ENCODE measurements at places on chromosomes 5 and 9.

DNA sequence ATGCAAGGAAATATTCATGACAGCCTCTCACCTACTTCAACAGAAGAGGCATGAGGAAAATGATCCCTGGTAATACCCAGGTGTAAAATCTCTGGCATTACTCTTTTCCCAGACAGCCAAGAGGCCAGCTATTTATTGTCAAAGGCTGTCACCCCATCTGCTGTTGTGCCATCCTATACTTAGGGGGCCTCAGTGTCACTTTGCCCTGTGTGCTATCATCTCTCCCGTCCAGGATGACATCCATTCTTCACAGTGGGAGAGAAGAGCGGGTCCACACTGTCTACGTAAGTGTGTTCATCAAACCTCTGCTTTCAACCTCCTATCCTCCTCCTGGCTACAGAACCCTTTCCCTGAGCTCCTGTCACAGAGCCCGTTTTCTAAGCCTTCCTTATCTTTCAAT lies 82.6 kb downstream of the MYO10 start:
- DNase-seq: no peak

- DNase-seq: no peak
Measured at GRCh38 chr5:53478411-53479044, 1.9 kb upstream of the FST start.

GRCh38 chr9:69762527-69762926 lies 2.7 kb upstream of the PTAR1 start:
- DNase-seq: no peak

- DNase-seq: no peak
Measured at GRCh38 chr9:123416176-123416575, 60.2 kb downstream of the CRB2 start.

- DNase-seq: no peak
Measured at GRCh38 chr9:77817590-77818311, 169.6 kb upstream of the GNA14 start.

DNA sequence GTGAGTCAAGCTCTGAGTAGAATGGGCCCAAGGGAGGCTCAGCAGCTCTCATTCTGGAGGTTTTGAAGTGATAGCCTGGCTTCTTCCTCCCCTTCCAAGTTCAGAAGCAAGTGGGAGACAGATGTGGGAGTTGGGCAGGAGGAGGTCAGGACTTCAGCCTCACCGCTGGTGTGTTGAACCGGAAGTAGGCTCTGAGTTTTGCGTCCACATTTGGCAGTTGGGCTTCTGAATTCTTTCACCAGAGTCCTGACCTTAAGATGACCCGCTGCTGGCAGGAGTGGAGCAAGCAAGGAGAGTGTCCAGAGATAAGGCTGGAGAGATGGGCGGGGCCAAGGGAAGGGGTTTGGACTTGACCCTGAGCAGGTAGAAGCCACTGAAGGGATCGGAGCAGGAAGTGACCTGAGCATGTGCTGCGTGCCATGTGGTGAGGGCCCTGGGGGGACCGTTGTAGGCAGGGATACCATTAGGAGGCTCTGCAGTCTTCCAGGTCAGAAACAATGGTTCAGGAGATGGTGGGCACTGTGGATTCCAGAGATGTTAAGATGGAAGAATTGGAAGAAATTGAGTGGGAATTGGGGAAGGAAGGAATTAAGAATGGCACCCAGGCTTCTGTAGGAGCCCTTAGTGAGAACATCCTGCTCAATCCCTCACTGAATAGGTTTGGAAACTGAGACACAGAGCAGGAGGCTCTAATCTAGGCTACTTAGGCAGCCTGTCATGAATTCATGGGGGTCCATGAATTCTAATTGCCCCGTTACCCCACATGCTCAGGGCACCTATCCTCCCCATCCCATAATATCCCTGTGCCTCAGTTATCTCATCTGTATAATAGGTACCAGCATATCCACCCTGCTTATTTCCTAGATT lies 25.9 kb downstream of the GALNT12 start:
- no peak for DNase-seq

GRCh38 chr5:94632024-94632423 lies 13.6 kb downstream of the SLF1 start:
- no peak for DNase-seq

DNA sequence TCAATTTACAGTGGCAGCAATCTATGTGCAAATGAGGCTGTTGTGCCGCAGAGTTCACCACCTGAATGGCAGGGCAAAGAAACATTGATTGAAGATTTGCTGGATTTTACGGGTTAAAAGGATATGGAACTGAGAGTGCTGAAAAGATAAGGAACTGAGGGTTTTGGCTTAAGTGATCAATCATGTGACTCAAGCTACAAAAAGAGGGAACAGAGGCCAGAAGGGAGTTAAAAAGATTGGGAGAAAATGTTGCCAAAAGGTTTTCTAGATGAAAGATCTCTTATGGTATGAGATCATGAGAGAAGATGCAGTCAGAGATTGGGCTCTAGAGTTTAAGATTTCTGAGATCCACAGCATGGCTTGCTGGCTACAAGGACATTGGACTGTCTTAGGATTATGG lies 7.9 kb upstream of the RIMOC1 start:
- no peak for DNase-seq

GRCh38 chr5:82295144-82295543 lies 17.0 kb upstream of the RPS23 start:
- no peak for DNase-seq

DNA sequence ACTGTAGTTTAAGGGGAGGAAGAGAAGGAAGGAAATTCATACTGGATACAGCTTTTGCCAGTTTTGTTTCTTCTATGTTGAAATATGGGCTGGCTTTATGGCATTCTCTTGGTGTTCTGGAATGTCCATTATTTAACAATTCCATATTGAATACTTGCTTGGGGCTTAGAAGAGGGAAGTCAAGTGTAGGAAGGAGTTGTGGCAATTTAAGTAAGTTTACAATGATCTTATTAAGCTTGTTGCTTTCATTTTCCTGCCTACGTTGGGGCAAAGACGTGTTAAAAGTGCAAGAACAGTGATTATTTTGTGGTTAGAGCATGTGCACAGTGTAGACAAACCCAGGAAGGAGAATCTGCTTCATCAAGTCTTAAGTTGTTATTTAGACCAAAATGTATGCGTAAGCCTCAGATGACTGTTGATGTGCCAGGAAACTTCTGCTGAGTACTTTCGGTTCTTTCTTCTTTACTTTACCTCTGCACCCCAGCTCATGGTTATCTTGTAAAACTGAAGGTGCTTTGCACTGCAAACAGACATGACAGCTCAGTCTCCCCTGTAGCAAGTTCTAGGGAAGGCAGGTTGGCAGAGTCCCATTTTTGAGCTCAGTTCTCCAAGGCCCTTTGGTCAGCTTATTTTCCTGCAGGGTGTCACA lies 75.8 kb downstream of the F2RL2 start:
- peak; percentile 33 for DNase-seq

- no peak for DNase-seq
Measured at GRCh38 chr5:86115164-86115563, 502.6 kb upstream of the COX7C start.

GRCh38 chr9:26462213-26462612 lies 430.4 kb downstream of the CAAP1 start:
- DNase-seq: no peak

DNA sequence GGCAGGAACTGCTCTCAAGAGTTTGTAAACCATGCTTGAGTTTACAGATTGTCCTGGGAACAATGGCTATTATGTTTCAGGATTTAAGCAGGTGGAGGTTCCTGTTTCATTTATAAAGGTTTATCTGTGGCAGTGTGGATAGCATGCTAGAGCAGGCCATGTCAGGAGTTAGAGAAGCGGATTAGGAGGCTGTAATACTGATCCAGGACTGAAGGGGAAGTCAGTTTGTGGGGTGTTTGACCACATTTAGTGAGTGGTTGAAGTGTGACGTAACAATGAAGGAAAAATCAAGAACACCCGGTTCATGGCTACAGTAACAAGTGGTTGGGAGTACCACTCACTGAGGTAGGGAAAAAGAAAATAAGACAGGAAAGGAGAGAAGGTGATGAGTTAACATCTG lies 299.0 kb downstream of the TLR4 start:
- no peak for DNase-seq

DNA sequence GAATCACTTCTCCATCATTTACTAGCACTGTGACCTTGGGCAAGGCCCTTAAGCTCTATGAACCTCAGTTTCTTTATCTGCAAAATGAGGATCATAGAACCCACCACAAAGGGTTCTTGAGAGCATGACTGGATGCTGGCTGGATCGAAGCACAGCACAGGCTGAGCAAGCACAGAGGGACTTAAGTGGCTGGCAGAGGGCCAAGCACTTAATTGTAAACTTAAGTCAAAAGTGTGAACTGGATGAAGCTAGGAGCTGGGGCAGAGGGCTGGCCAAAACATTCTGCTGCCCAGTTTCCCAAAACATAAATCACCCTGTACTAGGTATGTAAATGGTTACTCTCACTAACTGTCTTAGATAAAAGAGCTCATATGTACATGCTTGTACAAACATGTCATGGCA lies 112.3 kb upstream of the WWC1 start:
- no peak for DNase-seq

GRCh38 chr9:90904706-90905478 lies 103.3 kb downstream of the SYK start:
- DNase-seq: no peak

DNA sequence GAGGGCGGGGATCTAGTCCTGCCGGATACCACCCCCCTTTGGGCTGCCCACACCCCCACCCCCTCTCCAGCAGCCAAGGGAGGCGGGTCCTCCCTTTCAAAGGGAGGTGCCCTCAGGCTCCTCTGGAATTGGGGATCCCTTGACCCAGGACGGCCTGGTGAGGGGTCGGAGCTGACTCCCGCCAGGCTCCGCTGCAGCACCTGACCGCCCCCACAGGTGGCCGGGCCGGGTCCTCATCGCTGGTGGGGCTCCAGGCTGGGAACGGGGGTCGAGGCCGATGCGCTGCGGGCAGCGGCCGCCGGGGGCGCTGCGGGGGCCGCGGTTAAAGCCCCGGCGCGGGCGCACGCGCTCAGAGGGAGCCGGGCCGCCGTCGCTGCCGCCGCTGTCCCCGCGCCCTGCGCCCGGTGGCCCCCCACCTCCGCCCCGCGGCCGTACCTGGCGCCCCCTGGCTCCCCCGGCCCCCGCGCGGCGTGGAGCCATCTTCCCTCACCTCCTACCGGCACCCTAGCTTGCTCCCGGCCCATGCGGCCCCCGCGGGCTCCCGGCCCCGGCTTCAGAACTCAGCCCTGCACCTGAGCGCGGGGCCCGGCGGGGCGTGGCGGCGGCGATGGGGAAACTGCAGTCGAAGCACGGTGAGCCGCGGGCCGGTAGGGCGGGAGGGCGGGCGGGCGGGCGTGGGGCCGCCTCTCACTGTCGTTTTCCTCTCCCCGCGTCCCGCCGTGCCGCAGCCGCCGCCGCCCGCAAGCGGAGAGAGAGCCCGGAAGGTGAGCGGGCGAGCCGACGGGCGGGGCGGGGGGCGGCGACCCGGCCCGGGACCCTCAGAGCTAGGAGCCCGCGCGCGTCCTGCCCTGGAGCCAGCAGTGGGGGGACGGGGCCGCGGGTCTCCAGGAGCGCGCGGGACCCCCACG lies at the start of gene NKD2:
TSS of gene NKD2 (plus strand) at position 352 of the 908 bp plus-strand sequence. CDS start at position 608, 256 bp downstream.
- peak; percentile 23 for DNase-seq

GRCh38 chr9:108073823-108074222 lies 584.3 kb upstream of the KLF4 start:
- DNase-seq: no peak

GRCh38 chr9:127065592-127065991 lies 56.8 kb downstream of the ANGPTL2 start:
- no peak for DNase-seq

- DNase-seq: no peak
Measured at GRCh38 chr5:33721491-33722200, 170.1 kb downstream of the ADAMTS12 start.

- no peak for DNase-seq
Measured at GRCh38 chr5:117624201-117624600, 1049.6 kb upstream of the SEMA6A start.

DNA sequence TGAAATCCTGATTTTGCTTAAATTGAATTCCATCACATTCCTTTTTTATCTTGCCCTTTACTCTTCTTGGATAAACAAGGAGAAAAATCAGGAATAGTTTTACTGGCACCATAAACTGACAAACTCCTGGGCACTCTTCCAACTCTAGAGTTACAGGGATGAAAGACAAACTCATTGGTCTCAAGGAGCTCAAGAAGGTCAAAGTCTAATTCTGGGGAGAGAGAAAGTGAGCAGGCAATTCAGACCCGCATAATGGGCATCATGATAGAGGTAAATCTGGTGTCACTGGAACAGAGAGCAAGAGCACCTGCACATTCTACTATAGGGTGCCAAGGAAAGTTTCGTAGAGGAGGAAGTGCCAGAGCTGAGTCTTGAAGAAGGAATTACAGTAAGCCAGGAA lies 64.8 kb downstream of the GRIN3A start:
- DNase-seq: no peak

GRCh38 chr9:85594316-85594715 lies 147.4 kb downstream of the AGTPBP1 start:
- no peak for DNase-seq

- DNase-seq: no peak
Measured at GRCh38 chr5:180323160-180323559, 30.0 kb downstream of the GFPT2 start.

DNA sequence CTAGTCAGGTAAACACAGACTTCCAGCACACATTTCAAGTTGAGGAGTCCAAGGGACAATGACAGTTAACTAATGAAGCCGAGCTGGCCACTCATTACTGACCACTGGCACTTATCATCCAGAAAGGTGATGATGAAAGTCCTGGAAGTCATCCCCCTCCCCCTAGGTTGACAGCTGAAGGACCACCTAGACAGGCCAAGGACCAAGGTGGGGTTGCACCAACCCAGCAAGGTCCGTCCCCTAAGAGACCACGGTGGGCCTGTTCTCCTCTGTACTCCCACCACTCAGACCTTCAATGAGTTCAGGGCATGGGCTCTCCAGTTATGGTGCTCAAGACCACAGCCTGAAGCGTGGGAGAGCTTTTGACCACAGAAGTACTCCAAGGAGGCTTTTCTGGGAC lies 13.2 kb downstream of the P4HA2 start:
- no peak for DNase-seq

DNA sequence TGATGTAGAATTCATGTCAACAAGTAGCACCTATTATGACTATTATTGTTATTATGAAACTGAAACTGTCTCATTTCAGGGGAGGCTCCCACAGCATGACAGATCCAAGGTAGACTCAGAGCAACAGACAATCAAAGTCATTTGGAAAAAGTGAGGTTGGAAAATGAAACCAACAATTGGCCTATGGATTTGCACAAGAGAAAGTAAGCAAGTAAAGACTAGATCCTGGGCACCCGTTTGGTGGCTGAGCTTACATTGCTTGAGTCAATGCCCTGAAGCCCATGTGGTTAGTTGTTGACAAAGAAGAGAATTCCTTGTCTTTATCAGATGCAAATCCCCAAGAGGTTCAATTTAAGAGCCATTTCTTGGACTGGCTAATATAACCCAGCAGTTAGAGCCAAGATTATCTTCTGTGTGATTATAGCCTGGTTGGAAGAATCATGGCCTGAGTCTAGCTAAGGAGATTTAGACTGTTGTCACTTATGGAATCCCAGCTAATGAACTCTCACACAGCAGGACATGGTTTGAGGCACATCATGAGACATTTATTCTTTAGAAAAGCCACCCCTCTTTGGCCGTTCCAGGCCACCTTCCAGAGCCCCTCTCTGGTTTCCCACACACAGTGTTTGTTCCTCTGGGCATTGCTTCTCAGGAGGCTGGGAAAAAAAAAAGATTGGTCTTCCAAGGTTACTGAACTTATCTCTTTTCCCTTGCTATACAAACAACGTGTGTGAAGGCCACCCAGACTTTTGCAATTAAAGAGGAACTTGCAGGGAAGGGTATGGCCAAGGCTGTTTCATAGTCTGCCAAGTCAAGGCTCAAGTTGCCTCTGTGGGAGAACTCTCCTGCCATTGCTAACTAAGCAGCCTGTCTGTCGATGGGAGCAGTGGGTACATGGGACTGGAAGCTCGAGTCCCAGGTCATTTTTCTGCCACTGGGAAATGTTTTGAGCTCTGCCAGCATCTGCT lies 399.5 kb downstream of the ENC1 start:
- no peak for DNase-seq
